ENCODE measurements at places on chromosomes 4 and X. TPM values are rescaled to one million over a fixed set of nuclear protein-coding genes. Genes with fewer than 3 reads are reported as not detected.

DNA sequence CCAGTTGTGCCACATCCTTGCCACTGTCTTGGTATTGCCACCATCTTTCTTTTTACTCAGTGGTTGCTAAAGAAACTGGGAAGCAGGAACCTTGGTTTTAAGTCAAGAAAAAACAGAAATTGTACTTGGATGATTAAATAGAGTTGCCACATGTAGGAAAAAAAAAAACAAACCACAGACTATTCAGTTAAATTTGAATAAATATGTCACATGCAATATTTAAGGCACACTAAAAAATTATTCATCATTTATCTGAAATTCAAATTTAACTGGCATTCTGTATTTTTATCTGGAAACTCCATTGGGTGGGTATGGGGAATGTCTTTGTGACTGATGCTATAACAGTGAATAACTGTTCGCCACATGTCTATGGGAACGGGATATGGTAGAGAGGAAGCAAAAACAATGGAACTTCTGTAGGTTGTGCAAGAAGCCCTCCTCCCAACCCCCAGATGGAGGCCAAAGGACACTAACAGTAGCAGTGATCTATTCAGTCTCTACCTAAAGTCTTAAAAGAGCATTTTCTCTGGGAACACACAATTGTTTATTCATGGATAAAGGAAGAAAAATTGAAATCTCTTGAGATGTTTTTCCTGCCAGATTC lies 57.0 kb upstream of the PLAC8 start:
- no peak for DNase-seq

GRCh38 chr4:54877006-54877405 lies 219.2 kb downstream of the KIT start:
- DNase-seq = no peak

ZNF674 gene
- total RNA-seq = 6.1 TPM

PABPC5 gene
- 0.58 TPM for total RNA-seq

GRCh38 chr4:120921456-120922380 lies 808 bp downstream of the PRDM5 start:
- DNase-seq = no peak

DNA sequence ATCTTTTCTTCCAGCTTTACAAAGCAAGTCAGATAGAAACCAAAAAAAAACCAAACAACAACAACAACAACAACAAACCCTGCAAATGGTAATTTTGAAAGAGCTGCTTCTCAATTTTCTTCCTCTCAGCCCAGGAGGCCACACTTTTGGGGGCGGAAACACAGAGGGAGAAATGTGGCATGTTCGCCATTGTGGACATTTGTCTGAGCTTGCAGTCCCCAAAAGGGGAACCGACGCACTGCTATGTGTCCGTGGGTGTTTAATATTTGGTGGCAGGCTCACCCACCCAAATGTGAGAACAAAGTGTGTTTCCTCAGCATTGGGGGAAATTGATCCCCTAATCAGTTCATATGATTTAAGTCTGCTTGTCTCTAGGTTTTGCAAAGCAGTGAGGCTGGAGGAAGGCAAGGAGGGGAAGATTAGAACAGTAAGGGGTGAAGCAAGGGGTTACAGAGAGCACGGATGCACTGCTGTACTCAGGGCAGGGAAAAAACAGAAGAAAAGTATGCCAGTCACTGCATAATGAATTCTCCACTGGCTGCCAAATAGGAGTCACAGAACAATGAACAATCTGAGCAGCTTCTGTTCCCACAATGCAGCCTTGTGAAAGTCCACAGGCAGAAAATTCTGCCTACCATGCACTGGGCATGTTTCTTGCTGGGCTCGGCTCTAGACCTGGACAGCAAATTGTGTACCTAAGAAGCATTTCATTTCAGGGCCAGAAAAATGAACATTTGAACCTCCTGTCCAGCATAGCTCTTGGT lies 74.7 kb upstream of the GPM6B start:
- no peak for DNase-seq

GRCh38 chr4:152646221-152646620 lies 33.6 kb downstream of the TMEM154 start:
- DNase-seq = no peak

Measured in glomerular endothelial cell (primary cell).